Activated CD8-positive, alpha-beta T cell treated with anti-CD3 and anti-CD28 coated beads, Interleukin-2, amount 10 ng/mL, durations not matched to agents 7 days and 5 days (primary cell): ENCODE measurements at places on chromosomes 6 and 20. TPM values are rescaled to one million over a fixed set of nuclear protein-coding genes. Genes with fewer than 3 reads are reported as not detected.
A peak's percentile ranks its signal among the peaks of the same experiment; 100 is the strongest.

DNA sequence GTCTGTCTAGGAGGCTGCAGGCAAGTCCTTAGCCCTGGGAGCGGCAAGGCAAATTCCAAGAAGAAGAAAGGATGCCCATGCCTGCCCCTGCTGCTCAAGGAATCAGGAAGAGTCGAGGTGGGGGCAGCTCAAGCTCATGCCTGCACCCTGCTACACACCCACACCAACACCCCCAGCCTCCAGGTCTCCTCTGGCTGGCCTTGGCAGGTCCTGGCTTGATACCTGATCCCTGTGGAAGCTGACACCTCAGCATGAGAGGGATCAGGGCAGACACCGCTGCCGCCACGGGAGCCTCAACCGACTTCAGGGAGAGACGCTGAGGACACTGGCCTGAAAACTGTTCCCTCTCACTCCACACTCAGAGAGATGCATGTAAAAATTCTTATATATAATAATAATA is 35.5 kb upstream of the MAFB start:
- DNase-seq, result no peak
- H3K36me3 ChIP-seq, result no peaks in the 10 kb centered on the region
- no peaks in the 10 kb centered on the region for H3K4me1 ChIP-seq
- peaks cover 19% of the 10 kb centered on the region for H3K27me3 ChIP-seq
- no peak overlapping the region for H3K27ac ChIP-seq

- no peak overlapping the region for H3K27ac ChIP-seq
- DNase-seq, result peak; percentile 71
- no peak overlapping the region for H3K4me3 ChIP-seq
Measured at GRCh38 chr6:122381494-122382265, 17.8 kb upstream of the HSF2 start.

GRCh38 chr6:125814481-125814880 is 23.7 kb downstream of the NCOA7 start:
- peaks cover 33% of the 10 kb centered on the region for H3K36me3 ChIP-seq
- peaks cover 21% of the 10 kb centered on the region for H3K4me1 ChIP-seq
- H3K27ac ChIP-seq, result peak overlapping the region; percentile 37
- peak overlapping the region; percentile 35 for H3K4me3 ChIP-seq
- DNase-seq, result no peak

GRCh38 chr6:108998485-108998884 is 96.2 kb downstream of the SESN1 start:
- no peak overlapping the region for H3K4me3 ChIP-seq
- no peak overlapping the region for H3K27ac ChIP-seq
- DNase-seq, result no peak
- H3K36me3 ChIP-seq, result peaks cover 48% of the 10 kb centered on the region

HAO1 gene
- total RNA-seq, result not detected
